NCI-H510A (cell line): ENCODE measurements at places on chromosomes 11 and 22.

GRCh38 chr11:128582496-128583366, 4.6 kb downstream of the ETS1 start:
- peak; percentile 38 for DNase-seq

DNA sequence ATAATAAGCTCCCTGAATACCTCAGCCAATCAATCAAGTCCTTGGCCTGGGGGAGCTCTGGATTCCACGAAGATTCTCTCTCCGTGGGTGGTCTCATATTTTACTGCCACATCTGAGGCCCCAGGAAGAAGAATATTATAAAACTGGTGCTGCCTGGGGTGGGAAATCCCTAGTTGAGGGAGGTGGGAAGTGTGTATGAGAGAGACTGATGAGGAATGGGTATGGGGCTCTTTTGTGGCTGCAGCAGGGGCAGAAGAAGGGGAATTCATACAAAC, 71.5 kb downstream of the SYN3 start:
- no peak for DNase-seq

GRCh38 chr11:8694137-8694536, 11.5 kb downstream of the RPL27A start:
- no peak for DNase-seq

DNA sequence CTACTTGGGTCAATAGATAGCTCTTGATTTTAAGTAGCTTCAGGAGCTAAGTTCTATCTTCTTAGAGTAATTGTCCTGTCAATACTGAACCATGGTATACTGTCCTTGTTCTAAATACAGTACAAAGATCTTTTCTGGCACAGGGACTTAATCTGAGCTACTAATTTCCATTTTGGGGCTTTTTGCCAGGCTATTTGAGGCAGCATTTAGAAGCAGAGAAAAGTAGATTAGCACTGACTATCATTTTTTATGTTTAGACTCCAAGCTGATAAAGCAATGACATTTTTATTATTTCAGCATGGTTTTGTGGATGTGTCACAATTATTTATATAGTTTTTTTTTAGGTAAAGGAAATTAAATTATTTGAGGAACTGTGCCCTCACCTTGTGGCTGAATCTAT, 163.2 kb downstream of the FAT3 start:
- DNase-seq = no peak

- no peak for DNase-seq
Measured at GRCh38 chr11:78149646-78150045, 10.2 kb upstream of the ALG8 start.

DNA sequence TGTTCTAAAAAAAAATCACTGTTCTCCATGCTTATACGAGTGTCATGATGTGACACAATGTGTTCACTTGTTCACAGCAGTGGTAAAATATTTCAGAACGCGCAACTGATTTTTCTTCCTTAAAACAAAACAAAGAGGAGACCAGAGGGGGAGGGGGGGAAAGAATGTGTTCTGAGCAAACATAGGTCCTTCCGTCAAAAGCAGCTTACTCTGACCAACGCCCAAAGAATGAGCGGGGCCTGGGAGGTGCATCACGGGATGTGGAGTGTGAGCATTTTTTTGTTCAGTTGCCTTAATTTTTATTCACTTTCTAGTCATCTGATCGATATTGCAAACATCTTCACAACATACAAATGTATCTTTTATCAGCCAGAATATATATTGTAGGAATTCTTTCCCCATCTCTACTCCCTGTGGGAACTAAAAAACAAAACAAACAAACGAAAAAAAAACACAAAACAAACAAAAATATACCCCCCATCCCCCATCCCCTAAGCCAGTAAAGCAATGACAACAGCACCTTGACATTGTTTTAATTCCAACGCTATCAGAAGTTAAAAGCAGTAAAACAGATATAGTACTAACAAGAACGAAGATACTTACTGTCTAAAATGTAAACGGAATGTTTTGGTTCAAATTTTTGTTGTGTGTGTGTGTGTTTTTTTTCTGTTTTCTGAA, 43.3 kb downstream of the BDNF start:
- DNase-seq = no peak

DNA sequence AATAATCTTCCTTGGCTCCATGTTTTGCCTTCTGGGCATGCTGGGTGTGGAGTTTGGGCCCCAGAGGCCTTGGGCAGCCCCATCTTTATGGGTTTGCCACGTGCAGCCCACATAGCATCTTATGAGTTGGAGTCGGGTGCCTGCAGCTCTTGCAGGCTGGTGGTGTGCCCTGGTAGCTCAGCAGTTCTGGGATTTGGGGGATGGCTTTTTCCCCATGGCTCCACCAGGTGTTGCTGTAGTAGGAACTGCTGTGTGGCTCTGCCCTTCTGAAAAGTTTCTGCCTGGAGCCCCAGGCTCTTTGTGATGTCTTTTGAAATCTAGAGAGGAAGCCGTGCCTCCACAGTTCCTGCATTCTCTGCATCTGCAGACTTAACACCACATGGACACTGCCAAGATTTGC, 16.8 kb downstream of the EED start:
- DNase-seq = no peak

GRCh38 chr22:35971456-35972119, 57.0 kb downstream of the RBFOX2 start:
- no peak for DNase-seq

- no peak for DNase-seq
Measured at GRCh38 chr11:77642228-77642627, 4.6 kb upstream of the CLNS1A start.

GRCh38 chr22:19525116-19525660, 978 bp upstream of the CLDN5 start:
- DNase-seq = no peak

DNA sequence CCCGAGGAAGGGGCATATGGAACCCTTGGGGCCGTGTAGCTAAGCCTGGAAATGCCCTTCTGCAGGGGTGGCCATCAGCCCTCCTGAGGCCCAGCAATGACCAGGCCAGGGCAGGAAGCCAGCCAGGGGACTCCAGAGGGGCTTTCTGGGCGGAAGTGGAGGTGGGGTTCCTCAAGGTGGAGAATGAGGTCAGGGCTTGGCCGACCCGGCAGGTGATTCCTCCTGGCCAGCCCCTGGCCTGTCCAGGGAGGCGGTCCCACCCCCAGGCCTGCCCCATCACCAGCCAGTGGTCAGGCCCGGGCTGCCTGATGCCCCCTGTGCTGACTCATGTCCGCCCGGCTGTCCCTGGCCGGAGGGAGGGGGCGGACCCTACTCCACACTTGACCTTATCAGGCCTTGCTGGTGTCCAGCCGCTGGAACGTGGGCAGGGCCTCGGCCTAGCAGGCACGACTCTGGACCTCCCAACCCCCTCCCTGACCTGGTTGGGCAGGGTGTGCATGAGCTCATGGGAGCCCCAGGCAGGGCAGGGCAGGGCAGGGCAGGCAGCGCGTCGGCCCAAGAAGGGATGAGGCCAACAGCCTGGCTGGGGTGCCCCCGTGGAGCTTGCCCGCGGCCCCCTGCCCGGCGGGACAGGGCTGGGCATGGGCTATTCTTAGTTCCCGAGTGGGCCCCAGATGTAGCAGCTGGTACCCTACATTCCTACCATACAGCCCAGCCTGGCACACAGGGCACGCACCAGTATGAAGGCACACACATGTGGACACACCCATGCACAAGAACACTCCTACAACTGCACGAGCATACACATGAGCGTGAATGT, 35.9 kb downstream of the RPL3 start:
- no peak for DNase-seq

GRCh38 chr11:78323363-78323762, 94.3 kb downstream of the GAB2 start:
- no peak for DNase-seq

GRCh38 chr11:123152951-123153350, 42.1 kb downstream of the CLMP start:
- no peak for DNase-seq

DNA sequence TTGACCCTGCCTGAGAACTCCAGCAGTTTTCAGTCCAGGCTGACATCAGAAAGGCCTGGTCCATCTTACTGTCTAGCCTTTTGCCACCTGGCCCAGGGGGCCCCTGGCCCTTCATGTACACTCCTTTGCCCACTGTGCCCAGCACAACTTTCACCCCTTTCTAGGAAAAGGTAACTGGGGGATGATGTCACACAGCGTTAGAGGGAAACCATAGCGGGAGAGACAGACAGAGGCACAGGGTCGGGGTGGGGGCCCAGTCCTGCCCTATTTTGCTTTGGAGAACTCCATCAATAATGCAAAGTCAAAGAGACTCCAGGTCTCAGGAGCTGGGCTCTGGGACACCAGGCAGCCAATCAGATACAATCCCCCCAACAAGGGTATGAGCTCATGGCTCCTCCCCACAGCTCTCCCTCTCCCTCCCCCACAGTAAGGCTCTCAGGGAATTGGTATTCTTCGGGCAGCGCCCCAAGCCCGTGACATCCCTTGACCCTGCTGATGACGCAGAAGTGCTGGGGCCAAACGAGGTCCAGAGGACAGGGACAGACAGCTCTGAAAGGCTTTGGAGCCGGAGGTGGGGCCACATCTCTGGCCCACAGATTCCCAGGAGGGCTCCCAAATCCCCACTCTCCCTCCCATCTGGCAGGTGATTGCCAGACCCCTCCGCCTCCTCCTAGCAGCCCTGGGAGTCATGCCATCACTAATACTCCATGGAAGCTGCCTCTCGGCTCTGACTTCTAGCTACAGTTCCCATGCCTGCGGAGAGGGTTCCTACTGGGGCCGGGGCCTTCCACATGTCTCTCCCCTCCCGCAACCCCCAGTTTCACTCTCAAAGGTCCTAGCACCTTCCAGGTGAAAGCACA, 5.9 kb downstream of the USP2 start:
- DNase-seq = no peak

- no peak for DNase-seq
Measured at GRCh38 chr11:133385781-133386180, 146.5 kb downstream of the OPCML start.

GRCh38 chr22:49763138-49763537, 64.5 kb downstream of the BRD1 start:
- peak; percentile 24 for DNase-seq

DNA sequence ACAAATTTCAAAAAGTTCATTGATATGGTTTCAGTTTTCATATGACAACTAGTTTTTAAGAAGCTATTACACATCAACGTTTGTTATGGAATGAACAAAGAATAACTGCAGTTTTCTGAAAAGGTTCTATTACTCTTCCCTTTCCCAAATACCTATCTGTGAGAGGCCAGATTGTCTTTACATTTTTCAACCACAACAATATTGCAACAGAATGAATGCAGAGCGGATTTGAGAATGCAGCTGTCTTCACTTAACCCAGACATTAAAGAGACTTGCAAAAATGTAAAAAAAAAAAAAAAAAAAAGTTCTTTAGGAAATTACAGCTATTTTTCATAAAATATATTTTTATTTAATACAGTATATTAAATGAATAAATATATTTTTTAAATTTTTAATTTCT, 250.8 kb downstream of the DDX10 start:
- DNase-seq = no peak

- DNase-seq = no peak
Measured at GRCh38 chr11:27452147-27452546, 20.4 kb downstream of the LGR4 start.

DNA sequence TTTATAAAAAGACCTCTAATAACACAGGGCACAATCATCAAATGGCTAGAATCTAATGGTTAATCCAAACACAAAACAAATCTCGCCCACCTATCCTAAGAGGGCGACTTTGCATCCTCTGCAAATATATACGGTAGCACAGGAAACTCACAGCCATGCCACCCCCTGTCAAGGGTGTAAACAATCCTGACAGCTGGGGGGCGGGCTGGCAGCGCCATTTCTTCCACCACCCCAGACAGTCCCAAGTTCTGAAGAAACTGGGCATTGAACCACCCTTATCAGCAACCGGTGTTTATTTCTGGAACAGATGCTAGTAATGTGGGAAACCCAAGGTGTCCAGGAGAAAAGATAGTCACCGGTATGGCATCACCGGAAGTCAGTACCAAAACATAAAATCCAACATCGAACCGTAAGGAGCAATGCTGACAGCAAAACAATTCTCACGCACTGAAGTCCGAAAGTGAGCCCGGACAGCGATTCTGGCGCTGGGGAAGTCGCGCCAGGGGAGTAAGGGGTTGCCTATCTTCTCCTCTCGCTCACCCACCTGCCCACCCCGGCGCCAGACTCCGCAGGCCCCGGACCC, 825 bp downstream of the FBXO3 start:
- no peak for DNase-seq

DNA sequence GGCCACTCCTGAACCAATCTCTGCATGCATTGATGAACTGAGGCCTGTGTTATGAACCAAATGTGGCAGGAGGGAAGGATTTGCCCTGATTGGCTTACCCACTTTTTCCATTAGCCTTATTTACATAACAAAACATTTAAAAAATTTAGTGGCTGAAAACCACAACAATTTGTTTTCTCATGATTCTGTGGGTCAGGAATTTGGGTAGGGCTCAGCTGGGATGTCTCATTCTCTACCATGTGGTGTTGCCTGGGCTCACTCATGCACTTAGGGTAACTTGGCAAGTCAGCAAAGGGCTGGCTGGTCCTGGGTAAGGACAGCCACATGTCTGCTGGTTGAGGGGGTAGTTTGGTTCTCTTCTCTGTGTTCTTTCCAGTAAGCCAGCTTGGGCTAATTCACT, 35.1 kb upstream of the CYP2R1 start:
- no peak for DNase-seq

DNA sequence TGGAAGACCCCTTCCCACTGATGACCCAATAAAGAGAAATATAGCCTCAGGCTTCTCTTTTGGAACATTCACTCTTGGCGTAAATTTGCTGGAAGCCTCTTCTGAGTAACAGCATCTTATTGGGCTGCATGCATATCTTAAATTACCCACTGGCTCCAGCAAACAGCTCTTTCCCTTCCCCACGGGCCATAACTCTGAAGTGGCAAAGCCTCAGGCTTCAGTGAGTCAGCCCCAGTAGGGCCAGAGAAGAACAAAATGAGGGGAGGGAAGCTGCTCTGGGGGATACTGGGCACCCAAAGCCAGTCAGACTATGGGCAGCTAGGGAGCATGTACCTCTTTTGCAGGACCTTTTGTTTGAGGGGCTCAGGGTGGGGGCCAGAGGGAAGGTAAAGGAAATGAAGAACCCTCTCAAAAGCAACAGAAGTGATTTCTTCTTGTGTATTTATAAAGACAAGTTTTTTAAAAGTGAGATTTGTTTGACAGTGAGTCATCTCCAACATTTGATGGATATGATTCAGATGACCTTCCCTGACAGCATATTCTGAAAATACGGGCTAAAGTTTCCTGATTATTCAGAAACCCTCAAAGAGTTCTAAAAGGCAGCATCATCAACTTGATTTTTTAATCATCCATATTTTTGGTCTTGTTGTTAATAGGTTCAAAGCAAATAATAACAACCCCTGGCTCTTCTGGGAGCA, 203.4 kb downstream of the KIF18A start:
- no peak for DNase-seq

GRCh38 chr22:38296372-38296771, 20.9 kb downstream of the CSNK1E start:
- no peak for DNase-seq

GRCh38 chr11:498297-499181, 8.5 kb downstream of the RNH1 start:
- no peak for DNase-seq
